ENCODE measurements at places on chromosomes 2 and 18. TPM values are rescaled to one million over a fixed set of nuclear protein-coding genes. Genes with fewer than 3 reads are reported as not detected.

The PTPRN gene
- total RNA-seq = 4.3 TPM

GRCh38 chr2:231545105-231545902, 15.1 kb upstream of the NMUR1 start:
- no peak for DNase-seq

The ACOXL gene
- not detected for total RNA-seq

DNA sequence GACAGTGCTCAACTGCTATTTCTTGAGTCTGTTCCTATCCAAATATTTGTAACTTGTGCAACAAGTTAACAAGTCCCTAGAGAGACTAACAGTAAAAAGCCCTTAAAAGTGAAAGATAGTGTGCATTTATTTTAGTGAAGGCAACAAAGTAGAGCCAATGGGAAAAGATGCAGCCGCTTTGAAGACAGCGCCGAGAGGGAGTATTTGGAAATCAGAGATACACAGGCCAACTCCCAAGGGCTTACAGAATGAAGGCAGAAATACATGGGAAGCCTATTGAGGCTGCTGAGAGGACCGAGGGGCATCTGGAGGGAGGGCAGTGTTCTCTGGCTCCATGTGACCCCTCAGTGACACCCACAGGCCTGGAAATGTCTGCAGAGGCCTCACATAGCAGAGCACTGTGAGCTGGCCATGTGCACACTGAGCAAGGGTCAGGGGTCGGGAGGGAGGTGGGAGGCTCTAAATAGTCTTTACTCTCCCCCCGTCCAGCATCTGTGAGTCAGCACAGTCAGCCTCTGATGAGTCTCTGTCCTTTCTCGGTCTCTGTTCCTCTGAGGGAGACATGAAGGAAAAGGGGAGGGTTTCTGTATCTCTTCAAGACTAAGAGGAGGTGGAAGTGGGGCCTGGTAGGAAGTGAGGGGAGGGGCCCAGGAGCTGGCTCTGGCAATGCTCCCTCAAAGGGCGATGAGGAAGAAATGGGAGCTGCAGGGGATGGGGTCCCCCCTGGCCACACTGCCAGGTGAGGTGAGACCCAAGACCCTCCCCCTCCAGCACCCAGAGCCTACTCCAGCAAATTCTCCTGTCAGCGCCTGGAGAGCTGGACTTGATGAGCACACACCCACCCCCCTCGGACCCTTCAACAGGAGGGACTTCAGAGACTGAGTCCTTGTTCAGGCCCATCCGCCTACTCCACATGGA, 133.6 kb downstream of the SP3 start:
- DNase-seq = no peak

The PLEKHM3 gene
- total RNA-seq = 6.4 TPM

DNA sequence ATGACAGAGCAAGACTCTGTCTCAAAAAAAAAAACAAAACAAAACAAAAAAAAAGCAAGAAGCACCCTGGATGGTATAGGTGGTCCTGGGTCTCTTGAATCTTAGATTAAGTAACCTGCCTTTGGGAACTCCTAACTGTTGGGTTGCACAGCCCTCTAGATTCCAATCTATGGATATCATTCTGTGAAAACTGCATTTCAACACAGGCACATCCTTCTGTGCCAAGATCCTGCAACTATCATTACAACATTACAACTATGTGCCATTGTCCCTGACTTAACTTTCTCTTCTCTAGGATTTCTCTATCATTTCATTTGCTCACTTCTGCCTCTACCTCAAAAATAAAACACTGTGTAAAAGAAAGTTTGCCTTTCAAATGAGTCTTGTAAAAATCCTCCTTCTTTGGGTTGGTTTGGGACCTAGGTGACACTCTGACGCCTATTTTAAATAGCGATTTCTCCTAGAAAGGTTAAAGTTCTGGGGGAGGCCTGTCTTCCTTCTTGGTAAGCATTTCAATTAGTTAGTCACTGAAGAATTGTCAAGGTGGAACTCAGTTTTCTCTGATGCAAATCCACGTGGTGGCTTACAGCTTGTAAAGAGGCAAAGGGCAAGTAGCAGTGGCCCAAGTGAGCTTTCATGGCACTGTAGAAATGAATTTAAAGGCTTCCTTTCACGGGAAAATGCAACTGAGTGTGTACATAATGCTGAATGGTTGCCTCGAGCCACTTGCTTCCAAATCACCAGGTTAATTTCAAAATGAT, 9.2 kb downstream of the LGALSL start:
- no peak for DNase-seq

The FOXI3 gene
- not detected for total RNA-seq

DNA sequence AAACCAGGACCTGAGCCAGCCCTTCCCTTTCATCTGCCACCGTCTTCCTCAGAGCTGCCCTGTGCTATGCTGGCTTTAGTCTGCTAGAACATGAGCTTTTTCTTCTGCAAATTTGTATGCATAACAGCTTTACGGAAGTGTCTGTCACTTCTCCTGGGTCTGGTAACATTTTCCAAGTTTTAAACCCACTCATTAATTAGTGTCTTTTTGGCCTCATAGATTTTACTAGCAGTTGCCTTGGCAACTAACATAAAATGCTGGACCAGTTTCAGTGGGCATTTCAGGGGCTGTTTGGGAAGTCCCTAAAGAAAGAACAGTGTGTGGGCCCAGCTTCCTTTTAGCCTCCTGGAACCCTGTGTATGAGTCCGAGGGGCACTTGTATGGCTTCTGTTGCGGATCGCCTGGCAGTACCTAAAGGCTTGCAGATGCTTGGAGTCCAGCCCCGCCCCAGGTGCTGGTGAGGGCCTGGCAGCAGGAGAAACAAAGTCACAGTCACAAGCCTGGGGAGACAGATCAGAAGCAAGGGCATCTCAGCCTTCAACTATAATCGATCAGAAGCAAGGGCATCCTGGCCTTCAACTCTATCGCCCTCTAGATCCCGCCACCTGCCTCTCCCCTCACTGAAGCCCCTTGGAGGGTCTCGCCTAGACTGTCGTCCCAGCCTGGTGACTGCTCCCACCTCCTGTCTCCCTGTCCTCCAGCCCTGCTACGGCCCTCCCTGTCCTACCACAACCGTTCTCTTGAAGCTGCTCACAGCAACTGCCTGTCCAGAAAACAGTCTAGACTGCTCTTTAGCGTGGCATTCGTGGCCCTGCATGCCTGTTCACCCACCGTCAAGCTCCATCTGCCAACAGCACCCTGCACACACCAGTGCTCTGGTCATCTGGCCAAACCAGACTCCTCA, 36.8 kb upstream of the MAPRE3 start:
- DNase-seq = no peak

The TLX2 gene
- 0.23 TPM for total RNA-seq

The CXCR4 gene
- not detected for total RNA-seq

- no peak for DNase-seq
These were observed 153.3 kb downstream of the RAPGEF4 start for GRCh38 chr2:172888714-172889669.

The DSC1 gene
- total RNA-seq = not detected

GRCh38 chr2:219049282-219049681, 8.0 kb upstream of the CFAP65 start:
- DNase-seq = no peak

DNA sequence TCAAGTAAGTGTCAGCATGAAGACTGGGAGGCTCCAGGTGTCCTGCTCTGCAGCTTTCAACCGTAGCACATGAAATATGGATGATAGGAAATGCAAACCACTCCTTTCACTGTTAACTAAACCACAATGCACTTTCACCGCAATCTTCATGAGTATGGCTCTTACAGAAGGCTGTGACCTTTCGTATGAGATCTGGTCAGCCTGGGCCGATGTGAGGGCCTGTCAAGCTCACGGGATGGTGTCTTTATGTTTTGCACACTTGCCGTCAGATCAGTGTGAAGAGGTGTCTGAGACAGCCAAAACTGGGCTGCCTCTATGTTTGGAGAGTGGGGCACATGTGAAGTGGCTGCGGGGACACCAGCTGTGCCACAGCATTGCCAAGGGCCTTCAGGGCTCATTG, 62.8 kb upstream of the AFF3 start:
- no peak for DNase-seq

GRCh38 chr2:225996462-225996828, 596.9 kb downstream of the NYAP2 start:
- DNase-seq = no peak

DNA sequence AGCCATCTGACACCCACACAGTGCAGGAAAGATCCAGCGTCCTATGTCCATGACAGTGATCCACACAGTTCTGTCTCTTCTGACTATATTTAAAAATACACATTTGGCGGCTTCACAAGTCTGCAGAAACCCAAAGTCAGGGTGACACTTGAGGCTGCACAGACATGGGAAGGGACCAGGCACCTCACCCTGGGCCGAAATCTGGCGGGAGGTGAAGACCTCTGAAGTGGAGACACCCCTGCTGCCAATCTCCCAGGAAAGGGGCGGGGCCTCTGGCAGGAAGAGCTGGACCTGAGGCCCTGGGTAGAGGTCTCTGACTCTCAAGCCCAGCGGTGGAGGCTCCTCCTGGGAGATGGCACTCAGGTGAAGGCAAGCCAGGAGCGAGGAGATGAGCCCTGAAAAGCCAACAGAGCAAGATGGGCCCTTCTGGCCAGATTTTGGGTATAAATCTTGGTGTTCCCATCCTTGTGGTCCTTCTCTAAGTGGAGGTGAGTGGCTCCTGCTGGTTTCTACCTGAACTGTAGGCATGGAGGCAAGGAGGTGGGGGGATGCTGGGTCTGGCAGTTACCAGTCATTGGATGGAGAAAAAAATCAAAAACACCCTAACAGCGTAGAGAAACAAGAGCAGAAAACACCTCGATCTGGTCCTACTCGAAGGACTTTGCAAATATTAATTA, 248.4 kb downstream of the HDAC4 start:
- no peak for DNase-seq

The STEAP3 gene
- 20.7 TPM for total RNA-seq

DNA sequence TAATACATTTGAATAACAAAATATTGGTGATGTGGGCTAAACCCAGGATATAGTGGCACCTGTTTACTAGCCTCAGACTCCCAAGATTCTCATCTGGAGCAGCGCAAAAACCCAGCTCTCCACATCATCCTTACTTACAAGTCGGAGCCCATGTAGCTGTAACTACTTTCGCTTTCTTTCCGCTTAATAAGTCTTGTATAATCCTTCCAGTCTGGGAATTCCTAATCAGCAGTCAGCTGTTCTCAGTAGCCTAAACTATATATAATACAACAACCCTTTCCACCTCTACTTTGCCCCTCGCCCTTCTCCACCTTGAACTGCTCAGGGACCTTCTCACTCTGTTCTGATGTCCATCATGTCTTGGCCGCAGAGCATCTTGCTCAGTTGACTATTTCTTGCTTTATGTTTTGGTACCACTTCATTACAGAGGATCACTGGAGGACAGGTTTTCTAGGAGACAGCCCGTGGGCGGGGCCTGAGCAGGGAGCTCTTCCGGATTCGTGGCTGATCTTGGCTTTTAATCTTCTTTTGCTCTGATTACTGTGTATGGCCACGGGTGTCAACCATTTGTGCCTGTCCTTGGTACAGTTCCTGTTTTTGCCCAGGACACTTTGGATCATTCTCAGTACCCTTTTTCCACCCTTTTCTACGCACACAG, 119.9 kb upstream of the SERTAD2 start:
- no peak for DNase-seq

The CFAP65 gene
- not detected for total RNA-seq

DNA sequence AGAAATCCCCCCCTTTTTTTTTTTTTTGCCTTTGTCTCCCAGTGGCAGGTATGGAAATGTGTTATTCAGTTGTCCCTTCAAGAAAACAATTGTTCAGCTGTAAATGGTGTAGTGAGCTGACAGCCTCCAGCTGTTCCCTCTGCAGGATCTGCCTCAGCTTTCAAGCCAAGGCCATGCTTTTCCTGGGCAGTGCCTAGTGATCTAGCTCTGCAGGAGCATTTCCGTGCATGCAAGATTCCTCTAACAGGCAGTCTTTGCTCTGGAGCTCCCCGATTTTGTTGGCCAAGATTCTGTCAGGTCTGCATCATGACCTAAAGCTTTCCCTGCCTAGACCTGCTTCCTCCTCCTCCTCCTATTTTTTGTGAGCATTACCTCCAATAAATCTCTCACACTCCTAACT, 300.7 kb upstream of the UBE2E3 start:
- DNase-seq = no peak

The TTC27 gene
- 24.2 TPM for total RNA-seq

The PSTPIP2 gene
- 9.0 TPM for total RNA-seq

DNA sequence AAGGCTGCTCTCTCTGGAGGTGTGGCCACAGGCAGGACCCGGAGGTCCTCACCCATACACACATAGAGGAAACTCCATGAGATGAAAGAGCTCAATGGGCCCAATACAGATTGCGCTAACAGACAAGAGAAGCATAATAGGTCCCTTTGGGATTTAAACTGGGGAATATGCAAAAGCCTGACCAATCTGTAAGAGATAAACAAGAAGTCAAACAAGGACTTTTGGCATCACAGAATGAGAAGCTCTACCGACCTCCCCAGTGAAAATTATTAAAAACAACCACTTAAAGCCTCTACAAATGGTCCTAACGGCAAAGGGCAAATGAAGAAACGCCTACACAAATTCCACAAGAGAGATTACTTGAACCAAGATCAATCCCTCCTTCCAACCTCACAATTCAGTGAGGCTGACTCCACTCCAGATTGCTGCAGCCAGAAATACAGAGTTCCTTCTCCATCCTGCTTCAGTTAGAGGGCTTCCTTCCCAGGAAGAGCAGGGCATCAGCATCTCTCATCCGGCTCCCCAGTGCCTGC, 10.8 kb downstream of the IWS1 start:
- DNase-seq = no peak

DNA sequence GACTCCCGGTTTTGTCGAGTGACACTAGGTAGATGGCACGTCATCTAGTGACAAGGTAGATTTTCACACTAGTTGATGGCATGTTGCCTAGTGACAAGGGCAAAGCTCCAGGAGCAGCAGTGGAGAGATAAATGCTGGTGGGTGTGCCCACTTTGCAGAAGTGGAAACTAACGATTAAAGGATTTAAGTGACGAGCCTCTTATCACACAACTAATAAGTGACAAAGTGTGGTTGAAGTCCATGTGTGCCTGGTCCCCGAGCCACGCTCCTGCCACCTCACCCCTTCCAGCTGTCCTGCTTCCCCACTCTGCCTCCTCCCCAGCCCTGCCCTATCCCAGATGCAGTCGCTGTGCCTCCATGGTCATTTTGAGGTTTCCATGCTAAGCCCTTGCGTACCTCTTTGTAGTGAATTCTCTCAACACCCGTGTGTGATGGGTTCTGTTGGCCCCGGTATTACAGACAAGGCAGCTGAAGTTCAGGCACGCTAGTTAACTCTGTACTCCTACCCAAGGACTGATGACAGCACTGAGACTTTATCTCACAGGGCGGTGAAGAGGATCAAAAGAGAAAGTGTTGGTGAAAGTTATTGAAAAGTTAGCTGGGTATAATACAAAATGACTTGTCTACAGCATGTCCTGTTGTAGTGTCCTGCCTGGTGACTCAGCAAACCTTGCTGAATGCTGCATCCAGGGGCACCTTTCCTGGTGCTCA, 113.4 kb upstream of the GLI2 start:
- DNase-seq = no peak

GRCh38 chr2:28338046-28338817, 54.4 kb upstream of the FOSL2 start:
- DNase-seq = peak; percentile 81

DNA sequence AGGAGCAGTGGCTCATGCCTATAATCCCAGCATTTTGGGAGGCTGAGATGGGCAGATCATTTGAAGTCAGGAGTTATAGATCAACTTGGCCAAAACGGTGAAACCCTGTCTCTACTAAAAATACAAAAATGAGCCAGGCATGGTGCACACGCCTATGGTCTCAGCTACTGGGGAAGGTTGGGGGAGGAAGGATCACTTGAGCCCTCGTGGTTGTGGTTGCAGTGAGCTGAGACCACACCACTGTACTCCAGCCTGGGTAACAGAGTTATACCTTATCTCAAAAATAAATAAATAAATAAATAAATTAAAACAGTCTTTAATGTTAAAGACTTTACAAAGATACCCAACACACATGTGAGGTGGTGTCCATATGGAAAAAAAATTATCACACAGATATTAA, 134.0 kb downstream of the C2orf74 start:
- no peak for DNase-seq
